Stimulated activated CD8-positive, alpha-beta memory T cell treated with anti-CD3 and anti-CD28 coated beads, Interleukin-4, amount 100 ng/mL, for 1 hour (primary cell): ENCODE measurements at places on chromosomes 13 and 19.
A peak's percentile ranks its signal among the peaks of the same experiment; 100 is the strongest.

DNA sequence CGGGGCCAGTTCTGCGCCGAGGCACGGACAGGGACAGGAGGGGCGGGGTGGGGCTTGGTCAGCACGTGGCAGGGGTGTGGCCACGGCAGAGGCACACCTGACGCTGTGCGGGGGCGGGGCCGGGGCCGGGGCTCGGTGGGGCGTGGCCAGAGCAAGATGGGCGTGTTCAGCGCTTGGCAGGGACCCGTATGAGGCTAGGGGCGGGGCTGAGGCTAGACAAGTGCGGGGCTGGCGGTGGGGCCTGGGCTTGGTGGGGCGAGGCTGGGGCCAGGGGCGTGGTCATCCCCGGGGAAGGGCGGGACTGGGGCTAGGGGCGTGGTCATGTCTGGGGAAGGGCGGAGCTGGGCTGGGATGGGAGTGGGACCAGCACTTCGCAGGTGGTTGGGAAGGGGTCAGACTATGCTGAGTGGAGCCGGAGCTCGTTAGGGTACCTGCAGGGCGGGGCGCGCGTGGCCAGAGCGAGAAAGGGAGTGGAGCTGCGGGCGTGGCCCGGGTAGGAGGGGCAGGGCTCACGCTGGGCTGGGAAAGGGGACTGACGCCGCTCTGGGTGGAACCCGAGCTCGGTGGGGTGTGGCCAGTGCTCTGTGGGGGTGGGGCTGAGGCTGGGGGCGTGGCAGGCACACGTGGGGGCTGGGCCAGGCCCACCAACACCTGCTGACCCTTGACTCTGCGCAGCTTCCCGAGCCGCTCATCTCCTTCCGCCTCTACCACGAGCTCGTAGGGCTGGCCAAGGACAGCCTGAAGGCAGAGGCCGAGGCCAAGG is 12.8 kb downstream of the POLR2E start:
- DNase-seq, result peak; percentile 71

- DNase-seq, result no peak
Measured at GRCh38 chr13:111632906-111633305, 312.5 kb downstream of the TEX29 start.

DNA sequence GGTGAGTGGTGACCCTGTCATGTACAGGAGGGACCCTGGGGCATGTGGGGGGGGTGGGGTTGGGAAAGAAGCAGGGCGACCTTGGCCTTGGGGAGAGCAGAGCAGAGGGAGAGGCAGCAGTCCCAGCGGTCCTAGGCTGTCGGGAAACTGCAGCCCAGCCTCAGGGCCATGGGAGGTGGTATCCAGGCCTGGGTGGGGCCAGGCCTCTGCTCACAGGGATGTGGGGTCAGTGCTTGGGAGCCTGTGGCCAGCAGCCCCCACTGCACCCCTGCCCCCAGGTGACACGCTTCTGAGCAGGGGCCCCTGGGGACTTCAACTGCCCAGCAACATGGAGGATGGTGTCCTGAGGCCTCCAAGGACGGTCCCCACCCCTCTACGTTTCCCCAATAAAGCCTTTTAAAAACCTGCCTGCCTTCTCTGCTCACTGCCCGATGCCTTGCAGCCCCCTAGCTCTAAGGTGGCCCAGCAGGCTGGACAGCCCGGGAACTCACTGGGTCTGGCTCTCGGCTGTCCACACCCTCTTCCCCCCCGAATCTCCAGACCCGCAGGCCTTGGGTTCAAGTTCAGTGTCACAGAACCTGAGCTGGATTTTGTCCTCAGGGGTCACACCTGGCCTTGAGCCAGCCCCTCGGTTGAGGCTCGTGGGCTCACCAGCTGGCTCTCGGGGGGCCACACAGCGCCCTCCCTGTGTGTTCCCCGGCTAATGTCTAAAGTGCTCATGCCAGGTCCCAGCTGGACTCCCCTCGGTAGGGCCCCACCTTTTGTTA is 6.9 kb downstream of the PNKP start:
- DNase-seq, result no peak

DNA sequence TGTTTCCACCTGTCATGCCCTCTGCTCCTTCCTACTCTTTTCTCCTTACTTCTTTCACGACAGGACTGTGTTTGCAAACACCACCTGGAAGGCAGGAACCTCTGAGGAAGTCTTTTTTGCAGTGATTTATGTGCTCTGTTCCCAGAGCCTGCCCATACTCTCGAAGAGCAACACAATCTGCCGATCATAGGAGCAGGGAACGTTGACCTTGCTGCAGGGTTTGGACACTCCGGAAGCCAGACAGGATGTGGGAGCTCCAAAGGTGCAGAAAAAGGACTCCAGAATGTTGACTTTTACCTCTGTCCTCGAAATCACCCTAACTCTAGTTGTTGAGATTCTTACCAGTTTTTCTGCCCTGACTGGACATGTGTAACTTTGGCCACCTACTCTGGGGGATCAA is 8.6 kb upstream of the ZNF181 start:
- DNase-seq, result no peak

- no peak for DNase-seq
Measured at GRCh38 chr13:30666113-30666512, 48.4 kb downstream of the USPL1 start.

- no peak for DNase-seq
Measured at GRCh38 chr13:48564056-48564455, 31.2 kb upstream of the RCBTB2 start.

- no peak for DNase-seq
Measured at GRCh38 chr13:52383366-52383765, 22.6 kb downstream of the THSD1 start.

- no peak for DNase-seq
Measured at GRCh38 chr13:26618726-26619125, 61.2 kb downstream of the WASF3 start.

- no peak for DNase-seq
Measured at GRCh38 chr19:8352134-8352827, 9.2 kb upstream of the KANK3 start.

DNA sequence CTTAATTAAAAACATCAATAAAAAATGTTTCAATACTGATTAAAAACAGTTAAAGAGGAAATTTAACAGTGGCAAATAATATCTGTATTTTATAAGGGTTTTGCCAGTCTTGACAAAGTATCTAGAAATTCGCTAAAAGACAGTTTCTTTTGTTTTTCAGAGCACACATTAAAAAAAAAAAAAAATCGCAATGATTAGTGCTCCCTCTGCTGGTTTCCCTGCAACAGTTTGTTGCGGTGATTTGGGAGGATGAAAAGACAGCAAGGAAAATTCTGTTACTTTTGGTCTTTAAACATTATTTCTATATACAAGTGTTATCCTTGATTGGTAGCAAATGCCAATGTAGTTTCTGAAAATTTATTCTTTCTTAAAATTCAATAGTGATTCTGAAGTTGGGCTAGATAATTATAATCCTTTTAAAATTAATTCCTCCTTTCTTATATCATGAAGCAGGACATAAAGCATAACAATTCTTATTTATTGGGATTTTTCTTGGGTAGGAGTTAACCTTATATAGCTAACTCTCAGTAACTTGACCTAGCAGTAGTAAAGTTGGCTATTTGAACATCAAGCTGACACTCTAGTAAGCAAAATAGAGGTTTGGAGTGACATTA is 23.1 kb upstream of the SPRY2 start:
- DNase-seq, result no peak

- no peak for DNase-seq
Measured at GRCh38 chr19:13022859-13023636, 27.8 kb downstream of the NFIX start.

DNA sequence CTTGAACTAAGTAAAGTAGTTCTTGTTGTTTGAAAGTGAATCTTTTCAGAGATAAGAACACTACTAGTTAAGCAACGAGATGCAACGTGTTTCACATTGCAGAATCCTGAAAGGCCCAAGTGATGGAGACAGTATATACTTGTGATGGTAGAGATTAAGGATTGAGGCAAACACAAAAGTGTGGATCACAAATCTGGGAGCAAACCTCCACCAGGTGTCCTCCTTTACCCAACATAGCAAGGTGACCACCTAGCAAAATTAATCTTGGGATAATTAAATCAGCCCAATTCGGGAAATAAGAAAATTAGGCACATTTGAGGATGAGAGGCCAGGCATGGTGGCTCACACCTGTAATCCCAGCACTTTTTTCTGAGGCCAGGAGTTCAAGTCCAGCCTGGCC is 563.9 kb downstream of the DACH1 start:
- DNase-seq, result no peak

GRCh38 chr19:39411081-39411831 is 1.2 kb upstream of the PLEKHG2 start:
- DNase-seq, result peak; percentile 11

DNA sequence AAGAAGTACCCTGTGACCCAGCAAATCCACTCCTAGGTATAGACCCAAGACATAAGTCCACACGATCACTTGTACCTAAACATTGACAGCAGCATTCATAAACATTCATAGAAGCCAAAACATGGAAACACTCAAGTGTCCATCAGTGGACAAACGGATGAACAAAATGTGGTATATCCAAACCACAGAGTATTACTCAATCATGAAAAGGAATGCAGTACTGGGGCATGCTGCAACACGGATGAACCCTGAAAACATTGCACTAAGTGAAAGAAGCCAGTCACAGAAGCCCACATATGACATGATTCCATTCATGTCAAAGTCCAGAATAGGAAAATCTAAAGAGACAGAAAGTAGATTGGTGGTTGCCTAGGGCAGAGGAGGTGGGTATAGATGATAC is 22.8 kb upstream of the CCNE1 start:
- no peak for DNase-seq

DNA sequence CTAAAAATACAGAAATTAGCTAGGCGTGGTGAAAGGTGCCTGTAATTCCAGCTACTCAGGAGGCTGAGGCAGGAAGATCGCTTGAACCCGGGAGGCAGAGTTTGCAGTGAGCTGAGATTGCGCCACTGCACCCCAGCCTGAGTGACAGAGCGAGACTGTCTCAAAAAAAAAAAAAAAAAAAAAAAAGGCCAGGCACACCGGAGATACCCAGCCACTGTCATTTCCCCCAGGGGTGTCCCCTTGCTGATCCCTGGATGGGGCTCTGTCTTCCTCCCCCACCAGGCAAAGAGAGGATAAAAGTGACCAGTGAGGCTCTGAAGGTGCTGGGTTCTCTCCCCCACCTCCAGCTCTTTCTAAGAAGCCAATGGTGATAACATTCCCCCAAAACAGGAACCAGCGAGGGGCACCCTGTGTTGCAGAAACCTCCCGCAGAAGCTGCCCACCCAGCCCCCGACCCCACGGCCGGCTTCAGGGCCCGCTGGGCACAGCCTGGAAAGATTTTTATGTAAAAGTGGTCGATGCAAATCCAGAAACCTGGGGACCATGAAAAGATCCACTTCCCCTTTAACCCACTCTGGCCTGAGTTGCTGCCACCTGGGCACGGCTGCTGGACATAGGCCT is 61.4 kb upstream of the KLF2 start:
- no peak for DNase-seq

GRCh38 chr19:1166872-1167573 is 7.0 kb downstream of the SBNO2 start:
- DNase-seq, result no peak

GRCh38 chr13:43730642-43731041 is 56.1 kb downstream of the ENOX1 start:
- no peak for DNase-seq

- no peak for DNase-seq
Measured at GRCh38 chr19:48506138-48506733, 5.4 kb downstream of the LMTK3 start.

DNA sequence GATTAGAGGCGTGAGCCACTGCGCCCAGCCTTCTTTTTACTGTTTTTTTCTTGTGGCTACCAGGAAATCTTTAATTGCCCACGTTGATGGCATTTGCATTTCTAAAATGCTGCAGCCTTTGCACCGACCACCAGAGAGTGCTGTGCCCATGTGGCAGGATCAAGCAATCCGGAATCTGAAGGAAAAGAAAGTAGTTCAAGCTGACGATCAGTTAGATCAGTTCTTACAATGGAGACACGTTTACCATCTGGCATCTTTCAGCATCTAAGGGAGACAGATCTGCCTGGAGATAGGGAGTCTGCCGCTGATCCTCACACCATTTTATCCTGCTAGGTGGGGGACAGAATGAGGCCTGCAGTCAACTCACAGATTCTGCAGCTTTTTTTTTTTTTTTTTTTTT is 19.9 kb downstream of the TINCR start:
- DNase-seq, result no peak

DNA sequence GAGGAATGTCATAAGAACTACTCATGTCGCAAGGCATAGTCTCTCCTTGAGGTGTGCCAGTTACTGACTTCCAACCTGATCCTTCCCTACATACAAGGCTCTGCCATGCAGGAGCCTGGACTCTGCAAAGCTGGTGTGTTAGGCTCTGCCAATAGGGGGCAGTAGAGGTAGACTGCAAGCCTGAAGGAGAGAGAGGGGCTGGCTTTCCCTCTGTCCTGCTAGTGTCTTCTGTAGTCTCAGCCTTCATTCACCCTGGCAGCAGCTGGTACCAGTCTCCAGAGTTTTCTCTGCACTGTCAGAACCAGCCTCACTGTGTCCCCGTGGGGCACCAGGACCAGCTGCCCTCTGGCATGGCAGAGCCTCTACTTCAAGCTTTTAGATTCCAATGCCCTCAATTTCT is 14.5 kb downstream of the SHISA2 start:
- DNase-seq, result no peak

DNA sequence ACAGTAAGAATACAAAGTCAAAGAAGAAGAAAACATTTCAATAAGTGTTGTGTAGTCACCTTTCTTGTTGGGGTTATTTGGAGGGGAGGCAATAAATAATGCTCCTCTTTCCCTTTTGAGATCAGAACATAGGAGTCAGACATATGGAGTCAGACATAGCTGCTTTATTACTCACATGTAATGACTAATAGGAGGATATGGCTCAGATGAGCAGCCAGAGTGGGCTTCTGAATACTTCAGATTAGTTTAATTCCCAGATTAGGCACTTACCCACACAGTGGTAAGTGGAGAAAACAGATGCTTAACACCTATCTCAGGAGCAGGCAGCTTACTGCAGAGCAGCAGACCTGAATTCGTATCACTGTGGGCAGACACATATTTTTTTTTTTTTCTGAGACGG is 31.7 kb upstream of the C1QTNF9B start:
- no peak for DNase-seq

DNA sequence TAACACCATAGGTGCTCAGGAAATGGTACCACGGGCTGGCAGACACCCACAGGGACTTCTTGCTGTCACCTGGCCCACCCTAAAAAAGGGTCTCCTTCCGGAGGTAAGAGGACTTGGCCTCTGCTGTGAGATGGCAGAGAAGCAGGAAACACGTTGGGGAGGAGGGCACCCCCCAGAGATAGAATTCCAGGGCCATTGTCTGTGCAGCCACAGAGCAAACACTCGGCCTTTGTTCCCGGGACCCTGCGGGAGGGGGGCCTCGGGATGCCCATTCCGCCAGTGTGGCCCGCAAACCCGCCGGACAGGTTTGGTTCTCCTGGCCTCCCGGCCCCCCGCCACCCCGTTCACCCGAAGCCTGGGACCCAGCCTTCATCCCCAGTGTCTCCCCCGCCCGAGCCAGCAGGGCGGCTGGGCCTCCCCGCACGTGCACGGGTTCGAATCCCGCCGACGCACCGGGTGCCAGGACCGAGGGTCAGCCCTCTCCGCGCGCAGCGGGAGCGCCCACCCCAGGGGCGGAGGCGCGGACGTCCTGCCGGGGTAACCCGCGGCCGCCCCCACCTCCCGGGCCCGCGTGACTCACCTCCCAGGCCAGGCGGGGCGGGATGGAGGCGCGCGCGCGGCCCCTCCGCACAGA is 714 bp downstream of the PLPP2 start:
- no peak for DNase-seq
